Stimulated activated CD8-positive, alpha-beta memory T cell treated with anti-CD3 and anti-CD28 coated beads, Interleukin-4, amount 100 ng/mL, for 4 hours (primary cell): ENCODE measurements at places on chromosomes 11 and 22.

GRCh38 chr11:61851900-61852295, 23.8 kb downstream of the FADS2 start:
- no peak for DNase-seq

DNA sequence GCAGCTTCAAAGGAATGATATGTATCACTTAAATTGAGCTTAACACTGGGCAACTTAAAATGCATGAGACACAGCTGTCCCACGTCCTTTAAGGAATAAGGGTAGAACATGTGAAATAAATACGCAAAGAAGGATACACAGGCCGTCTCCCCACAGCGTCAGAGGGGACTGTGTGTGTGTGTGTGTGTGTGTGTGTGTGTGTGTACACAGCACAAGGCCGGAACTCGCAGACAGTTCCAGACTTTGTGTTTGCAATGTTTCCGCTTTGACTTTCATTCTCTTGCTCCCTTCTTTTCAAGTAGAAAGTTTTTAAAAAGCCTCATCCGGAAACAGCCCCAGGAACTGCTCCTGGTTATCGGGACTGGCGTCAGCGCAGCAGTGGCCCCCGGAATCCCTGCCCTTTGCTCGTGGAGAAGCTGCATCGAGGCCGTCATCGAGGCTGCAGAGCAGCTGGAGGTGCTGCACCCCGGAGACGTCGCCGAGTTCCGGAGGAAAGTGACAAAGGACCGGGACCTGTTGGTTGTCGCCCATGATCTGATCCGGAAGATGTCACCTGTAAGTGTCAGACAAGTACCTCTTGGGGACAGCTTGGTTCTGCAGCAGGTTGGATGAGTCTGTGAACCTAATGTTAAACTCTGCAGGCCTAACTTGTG, 13.3 kb downstream of the FAM118A start:
- no peak for DNase-seq

- no peak for DNase-seq
Measured at GRCh38 chr22:17707526-17707925, 66.7 kb downstream of the BID start.

GRCh38 chr11:126433989-126434949, 78.8 kb downstream of the ST3GAL4 start:
- DNase-seq = no peak

DNA sequence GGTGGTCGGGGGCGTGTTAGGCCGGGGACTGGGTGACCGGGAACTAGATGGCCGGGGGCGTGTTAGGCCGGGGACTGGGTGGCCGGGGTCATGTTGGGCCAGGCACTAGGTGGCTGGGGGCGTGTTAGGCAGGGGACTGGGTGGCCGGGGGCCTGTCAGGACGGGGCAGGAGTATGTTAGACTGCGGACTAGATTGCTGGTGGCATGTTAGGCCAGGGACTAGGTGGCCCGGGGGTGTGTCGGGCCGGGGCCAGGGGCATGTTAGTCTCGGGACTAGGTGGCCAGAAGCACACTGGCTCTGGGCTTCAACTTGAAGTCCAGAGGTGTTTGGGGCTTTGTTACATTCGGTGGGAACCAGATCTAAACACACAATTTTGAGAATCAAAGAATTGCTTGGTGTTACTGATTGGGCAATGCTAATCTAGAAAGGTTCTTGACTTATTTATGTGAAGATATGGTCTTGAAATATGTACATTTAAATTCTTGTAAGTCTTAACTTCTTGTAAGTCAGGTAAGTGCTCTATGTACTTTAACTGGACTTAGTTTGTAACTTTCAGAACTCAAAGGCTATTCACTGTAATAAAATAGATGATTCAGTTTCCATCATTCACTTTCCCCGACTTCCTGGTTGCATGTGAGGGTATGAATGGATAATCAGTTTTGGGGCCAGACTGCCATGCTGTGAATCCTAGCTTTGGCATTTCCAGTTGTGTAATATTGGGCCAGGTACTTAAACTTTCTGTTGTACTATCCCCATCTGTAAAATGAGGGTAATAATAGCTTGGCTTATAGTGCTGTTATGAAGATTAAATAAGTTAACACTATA, 1.1 kb downstream of the EXT2 start:
- DNase-seq = no peak

GRCh38 chr11:10864688-10865087, 6.8 kb upstream of the ZBED5 start:
- no peak for DNase-seq

DNA sequence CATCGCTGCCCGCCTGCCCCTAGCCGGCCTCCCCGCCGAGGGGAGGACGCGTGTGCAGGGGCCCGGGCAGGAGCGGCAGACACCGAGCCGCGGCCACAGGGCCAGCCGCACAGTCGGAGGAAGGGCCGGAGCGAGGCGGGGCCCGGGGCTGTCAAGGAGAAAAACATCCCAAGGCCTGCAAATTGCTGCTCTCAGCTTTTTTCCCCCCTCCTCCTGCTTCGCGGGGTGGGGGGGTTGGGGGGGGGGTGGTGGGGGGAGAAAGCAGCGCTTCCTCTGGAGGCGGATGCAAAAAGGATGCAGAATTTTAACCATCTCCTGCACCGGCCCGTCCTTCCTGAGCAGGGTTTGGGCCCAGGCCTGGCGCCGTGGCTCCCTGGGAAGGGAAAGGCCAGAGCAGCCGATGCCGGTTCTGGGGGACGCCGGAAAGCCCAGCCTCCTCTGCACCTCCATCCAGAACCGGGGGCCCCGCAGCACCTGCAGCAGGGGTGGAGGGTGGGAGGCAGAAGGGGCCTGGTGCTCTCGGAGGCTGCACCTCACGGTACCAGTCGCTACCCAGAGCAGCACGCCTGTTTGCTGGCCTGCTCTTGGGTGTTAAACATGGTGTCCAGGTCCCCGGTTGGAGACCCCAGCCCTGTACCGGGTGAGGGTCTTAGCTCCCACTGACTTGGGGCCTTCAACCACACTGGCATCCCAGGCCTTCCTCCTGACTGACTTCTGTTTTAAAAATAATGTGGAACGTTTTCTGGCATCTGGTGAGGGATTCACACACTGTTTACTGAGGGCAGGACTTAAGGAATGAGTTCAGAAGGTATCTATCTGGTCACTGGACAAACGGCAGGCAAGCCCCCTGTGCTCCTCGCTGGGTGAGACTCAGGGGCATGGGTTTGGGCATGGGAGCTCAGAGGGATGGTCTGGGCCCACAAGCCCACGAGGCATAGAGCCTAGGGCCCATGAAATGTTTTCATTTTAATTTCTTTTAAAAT, 77.4 kb upstream of the WNT7B start:
- no peak for DNase-seq

DNA sequence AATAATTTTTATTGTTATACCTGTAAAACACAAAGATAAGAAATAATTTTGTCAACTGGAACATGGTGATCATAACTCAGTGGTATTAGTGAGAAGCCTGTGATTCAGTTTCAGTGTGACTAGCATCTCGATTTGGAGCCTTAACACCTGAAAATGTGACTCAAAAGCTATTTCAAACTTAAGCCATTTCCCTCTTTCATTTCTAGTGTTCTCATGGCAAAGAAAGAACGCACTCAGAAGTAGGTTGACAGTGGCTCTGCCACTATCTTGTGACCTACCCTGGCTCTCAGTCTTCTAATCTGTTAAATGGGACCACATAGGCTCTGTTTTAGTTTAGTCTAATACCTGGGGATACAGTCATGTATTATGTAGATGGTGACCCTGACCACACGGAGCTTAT, 62.7 kb downstream of the ISX start:
- no peak for DNase-seq

GRCh38 chr11:57776577-57777210, 15.1 kb downstream of the CTNND1 start:
- no peak for DNase-seq

GRCh38 chr11:69411257-69411924, 70.1 kb upstream of the LINC01488 start:
- DNase-seq = no peak

DNA sequence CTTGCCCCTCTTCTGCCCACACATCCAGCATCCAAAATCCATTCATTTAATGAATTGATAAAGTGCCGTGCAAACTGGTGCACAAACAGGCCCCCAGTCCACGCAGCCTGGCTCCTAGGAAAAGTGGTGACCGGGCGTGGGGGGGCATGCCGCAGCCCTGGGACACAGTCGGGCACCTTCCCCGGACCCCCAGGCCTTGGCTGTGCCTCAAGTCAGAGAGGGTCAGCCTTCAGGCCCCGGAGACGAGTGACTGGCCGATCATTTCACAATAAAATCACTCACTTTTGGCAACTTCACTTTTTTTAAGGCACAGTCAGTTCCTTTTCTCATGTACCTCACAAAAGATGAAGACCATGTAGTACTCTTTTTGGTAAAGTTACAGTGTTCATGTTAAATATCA, 8.0 kb downstream of the CDPF1 start:
- DNase-seq = no peak

- DNase-seq = no peak
Measured at GRCh38 chr11:135033540-135033939, 621.5 kb upstream of the B3GAT1 start.

- no peak for DNase-seq
Measured at GRCh38 chr22:27489178-27489675, 312.3 kb downstream of the MN1 start.

- DNase-seq = no peak
Measured at GRCh38 chr22:42632096-42632495, 8.3 kb downstream of the ATP5MGL start.
